ENCODE measurements at places on chromosomes 5 and 9. TPM values are rescaled to one million over a fixed set of nuclear protein-coding genes. Genes with fewer than 3 reads are reported as not detected.
A peak's percentile ranks its signal among the peaks of the same experiment; 100 is the strongest.

DNA sequence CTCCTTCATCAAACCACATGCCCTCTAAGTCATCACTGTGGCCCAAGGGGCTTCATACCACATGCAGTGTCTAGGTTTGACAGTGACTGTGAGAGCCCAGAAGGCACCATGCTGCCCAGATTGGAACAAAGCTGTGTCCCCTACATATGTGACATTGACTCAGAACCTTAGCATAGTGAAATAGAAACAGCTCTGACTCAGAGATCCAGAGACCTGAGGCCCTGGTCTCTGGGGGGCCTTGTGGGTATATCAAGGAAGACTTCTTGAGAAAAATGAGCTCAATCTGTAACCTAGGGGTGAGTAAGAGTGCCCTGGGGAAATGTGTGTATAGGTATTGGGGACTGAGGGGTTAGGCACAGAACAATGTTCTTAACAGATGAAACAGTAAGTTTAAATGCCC, 7.1 kb upstream of the ENTREP1 start:
- H3K4me3 ChIP-seq = no peak overlapping the region
- H3K27me3 ChIP-seq = peaks cover 7% of the 10 kb centered on the region
- H3K27ac ChIP-seq = no peak overlapping the region
- DNase-seq = no peak
- no peaks in the 10 kb centered on the region for H3K36me3 ChIP-seq
- peaks cover 7% of the 10 kb centered on the region for H3K4me1 ChIP-seq

DNA sequence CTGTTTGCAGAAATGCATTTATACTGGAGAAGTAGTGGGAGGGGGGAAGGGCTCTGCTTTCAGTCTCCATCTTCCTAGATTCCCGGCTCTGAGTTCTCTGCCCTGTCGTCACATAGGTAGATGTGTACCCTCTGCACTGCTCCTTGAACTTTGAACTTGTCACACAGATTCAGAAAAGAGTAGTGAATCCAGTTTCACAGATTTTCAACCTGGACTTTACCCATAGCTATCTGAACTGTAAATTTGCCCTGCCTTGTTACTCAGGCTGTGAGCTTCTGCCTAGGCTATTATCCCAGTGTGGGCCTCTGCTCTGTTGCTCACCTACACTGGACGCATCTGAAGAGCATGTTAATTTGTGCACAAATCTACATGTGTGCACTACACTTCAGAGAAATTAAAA, 12.8 kb upstream of the C9orf152 start:
- H3K27ac ChIP-seq = no peak overlapping the region
- H3K27me3 ChIP-seq = peaks cover 60% of the 10 kb centered on the region
- H3K36me3 ChIP-seq = no peaks in the 10 kb centered on the region
- H3K4me3 ChIP-seq = no peak overlapping the region
- DNase-seq = no peak

GRCh38 chr5:75951716-75952115, 131.5 kb upstream of the SV2C start:
- peaks cover 2% of the 10 kb centered on the region for H3K27me3 ChIP-seq
- DNase-seq = no peak

DNA sequence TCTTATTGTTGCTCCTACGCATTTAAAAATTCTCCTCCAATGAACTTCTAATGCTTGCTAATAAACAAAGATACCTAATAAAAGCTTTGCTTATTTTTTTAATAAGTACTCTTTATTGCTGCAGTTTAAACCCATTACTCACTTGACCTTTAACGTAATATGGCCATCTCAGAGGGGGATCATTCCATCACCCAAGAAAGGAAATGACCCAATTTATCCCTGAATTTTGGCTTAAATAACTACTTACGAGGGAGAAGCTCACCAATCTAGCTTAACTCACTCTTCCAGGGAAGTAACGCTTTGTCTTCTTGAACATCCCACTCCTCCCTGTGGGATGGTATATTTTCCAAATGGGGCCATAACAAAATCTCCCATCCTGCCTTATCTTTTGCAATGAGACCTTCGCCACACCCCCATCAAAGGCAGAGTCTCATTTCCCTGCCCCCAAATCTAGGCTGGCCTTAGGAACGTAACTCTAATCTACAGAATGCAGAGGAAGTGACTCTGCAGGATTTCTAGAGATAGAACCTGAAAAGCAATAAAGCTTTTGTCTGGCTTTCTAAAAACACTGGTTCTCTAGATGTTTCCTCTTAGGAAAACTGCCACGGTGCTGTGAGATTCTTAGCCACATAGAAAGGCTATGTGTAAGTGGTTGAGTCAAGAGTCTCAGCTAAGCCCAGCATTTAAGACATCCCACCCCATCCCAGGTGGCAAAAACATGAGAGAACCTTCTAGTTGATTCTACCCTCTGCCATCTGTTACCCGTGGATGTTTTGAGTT, 310.0 kb downstream of the ASTN2 start:
- H3K27ac ChIP-seq = no peak overlapping the region
- DNase-seq = no peak
- no peaks in the 10 kb centered on the region for H3K27me3 ChIP-seq
- no peaks in the 10 kb centered on the region for H3K36me3 ChIP-seq
- H3K4me3 ChIP-seq = no peak overlapping the region

- H3K27me3 ChIP-seq = no peaks in the 10 kb centered on the region
- H3K4me3 ChIP-seq = no peak overlapping the region
- no peaks in the 10 kb centered on the region for H3K36me3 ChIP-seq
- no peak for DNase-seq
- no peak overlapping the region for H3K27ac ChIP-seq
Observed at GRCh38 chr5:108857905-108858304, 110.2 kb downstream of the FER start.

GRCh38 chr5:179166886-179167841, 107.0 kb downstream of the ZNF354C start:
- H3K4me3 ChIP-seq = no peak overlapping the region
- DNase-seq = peak; percentile 36
- H3K27ac ChIP-seq = no peak overlapping the region
- no peaks in the 10 kb centered on the region for H3K4me1 ChIP-seq
- H3K27me3 ChIP-seq = no peaks in the 10 kb centered on the region
- H3K36me3 ChIP-seq = no peaks in the 10 kb centered on the region

DNA sequence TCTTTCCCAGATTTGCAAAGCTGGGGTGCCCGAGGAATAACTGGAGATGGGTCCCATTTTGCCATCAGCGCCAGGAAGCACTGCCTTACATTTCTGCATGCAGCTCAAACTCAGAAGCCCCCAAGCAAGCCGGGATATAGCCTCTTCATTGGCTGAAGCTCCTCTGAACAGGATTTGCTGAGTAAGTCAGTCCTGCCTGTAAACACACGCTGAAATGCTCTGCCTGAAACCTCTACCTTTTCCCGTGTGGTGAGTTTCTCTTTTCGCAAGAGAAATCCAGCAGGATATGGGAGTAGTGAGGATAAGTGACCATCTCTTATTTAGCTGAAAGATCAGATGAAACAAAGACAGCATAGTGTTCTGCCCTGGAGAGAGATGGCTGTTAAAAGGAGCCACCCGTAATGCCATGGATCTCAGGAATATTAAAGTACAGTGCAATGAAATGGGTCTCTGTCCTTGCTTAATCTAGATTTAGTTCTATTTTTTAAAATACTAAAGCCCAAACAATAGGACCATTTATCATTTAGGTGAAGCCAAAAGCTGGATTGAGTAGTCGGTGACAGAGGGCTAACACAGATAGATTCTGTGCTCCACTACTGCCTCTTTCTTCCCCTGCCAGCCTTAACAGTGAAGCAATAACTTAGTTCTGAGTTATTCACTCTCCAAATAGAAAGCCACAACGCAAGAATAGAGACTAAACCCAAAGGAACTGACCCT, 177.5 kb upstream of the PPP2R2B start:
- H3K27ac ChIP-seq = no peak overlapping the region
- H3K36me3 ChIP-seq = no peaks in the 10 kb centered on the region
- no peaks in the 10 kb centered on the region for H3K27me3 ChIP-seq
- no peak for DNase-seq
- H3K4me1 ChIP-seq = no peaks in the 10 kb centered on the region

DNA sequence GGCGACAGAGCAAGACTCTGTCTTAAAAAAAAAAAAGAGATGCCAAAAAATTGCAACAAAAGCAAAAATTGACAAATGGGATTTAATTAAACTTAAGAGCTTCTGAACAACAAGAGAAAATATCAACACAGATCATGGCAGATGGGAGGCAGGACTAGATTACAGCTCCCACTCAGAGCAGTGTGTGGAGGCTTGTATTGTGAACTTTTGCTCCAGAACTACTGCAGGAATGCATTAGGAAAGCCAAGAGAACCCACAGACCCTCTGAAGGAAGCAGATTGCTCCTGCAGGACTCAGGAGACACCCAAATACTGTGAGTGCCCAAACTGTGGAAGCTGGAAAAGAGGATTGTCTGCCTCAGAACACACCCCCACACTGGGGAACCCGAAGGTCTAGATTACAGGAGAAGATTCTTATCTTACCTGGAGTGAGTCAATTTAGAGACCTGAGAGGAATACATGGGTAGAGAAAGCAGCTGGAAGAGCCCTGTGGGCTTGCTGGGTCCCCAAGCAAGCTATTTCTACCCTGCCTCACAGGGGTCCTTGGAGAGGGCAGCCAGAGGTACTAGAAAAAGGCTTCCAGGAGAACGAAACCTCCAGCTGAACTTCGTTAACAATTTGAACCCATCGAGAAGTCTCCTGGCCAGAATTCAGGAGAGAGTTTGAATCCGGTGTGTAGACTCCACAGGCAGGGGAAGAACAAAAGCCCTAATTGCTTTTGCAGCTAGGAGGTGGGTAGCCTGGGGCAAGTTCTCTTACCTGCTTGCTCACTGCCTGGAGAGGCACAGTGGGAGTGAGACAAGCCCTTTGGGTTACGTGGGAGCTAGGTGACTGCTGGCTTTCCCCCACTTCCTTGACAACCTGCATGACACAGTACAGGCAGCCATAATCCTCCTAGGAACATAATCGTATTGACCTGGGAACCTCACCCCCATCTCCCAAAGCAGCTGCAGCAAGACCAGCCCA, 593.4 kb upstream of the RGMB start:
- H3K4me1 ChIP-seq = no peaks in the 10 kb centered on the region
- H3K27me3 ChIP-seq = no peaks in the 10 kb centered on the region
- H3K36me3 ChIP-seq = no peaks in the 10 kb centered on the region
- H3K4me3 ChIP-seq = no peak overlapping the region
- H3K27ac ChIP-seq = no peak overlapping the region
- no peak for DNase-seq

DNA sequence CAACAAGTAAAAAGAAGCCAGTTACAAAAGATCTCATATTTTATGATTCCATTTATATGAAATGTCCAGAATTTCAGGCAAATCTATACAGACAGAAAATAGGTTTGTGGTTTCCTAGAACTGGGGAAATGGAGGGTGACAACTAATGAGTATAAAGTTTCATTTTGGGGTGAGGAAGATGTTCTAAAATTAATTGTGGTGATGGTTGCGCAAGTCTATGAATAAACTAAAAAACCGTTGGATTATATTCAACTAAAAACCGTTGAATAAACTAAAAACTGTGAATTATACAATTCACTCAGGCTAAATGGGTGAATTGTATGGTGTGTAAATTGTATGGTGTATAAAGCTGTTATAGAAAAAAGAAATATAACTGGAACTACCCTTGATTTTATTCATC, 47.6 kb downstream of the ADAMTS6 start:
- H3K4me1 ChIP-seq = no peaks in the 10 kb centered on the region
- DNase-seq = no peak
- H3K27ac ChIP-seq = no peak overlapping the region
- no peaks in the 10 kb centered on the region for H3K27me3 ChIP-seq

Gene PCDHGA5
- 0.51 TPM for total RNA-seq

Gene FOXD4L5
- 0.09 TPM for total RNA-seq

Gene PIP5KL1
- 1.4 TPM for total RNA-seq

Gene KCNN2
- not detected for total RNA-seq
